Ovary (tissue), 10 donors: ENCODE measurements at places on chromosomes 1 and 21. TPM values are rescaled to one million over a fixed set of nuclear protein-coding genes. Genes with fewer than 3 reads are reported as not detected.

The SLC30A7 gene
- 15.4 TPM for total RNA-seq

The GLIS1 gene
- total RNA-seq, result 0.57 TPM

The CPLANE2 gene
- 10.5 TPM for total RNA-seq

The S100A3 gene
- total RNA-seq, result 1.6 TPM

The IL10 gene
- total RNA-seq, result 0.80 TPM

The TNFRSF25 gene
- total RNA-seq, result 5.7 TPM

The LEFTY2 gene
- total RNA-seq, result 26.5 TPM

The KRTAP19-3 gene
- total RNA-seq, result not detected

DNA sequence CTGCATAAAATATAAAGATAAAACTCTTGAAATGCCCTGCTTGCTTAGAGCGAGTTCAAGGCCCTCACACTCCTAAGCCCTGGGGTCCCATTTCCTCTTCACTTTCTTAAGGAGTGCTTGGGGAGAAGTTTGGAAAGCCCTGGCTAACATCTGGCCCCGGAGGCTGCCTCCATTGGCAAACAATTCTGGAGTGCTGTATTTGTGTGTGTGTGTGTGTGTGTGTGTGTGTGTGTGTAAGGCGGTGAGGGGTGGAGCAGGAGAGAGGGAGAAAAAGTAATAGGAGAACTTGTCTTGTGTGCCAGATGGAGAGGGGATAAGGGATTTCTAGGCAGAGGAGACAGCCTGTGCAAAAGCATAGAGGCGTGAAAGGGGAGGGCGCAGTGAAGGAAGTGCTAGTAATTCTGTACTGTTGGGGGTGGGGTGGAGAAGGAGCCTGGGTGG lies 578 bp upstream of the TRIM62 start:
- peak; percentile 51 for DNase-seq

DNA sequence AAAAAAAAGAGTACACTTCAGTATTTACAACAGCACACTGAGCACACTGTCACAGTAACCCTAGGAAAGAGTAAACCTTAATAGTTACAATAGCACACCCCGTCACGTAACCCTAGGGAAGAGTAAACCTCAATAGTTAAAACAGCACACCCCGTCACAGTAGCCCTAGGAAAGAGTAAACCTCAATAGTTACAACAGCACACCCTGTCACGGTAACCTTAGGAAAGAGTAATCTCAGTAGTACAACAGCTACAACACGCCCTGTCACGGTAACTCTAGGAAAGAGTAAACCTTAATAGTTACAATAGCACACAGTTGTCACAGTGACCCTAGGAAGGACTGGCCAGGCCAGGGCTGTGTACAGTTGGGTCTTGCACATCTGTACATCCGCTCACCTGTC lies 3.0 kb downstream of the CDK11A start:
- no peak for DNase-seq

- peak; percentile 13 for DNase-seq
Observed at GRCh38 chr1:227903061-227903521, 44.6 kb downstream of the WNT9A start.

DNA sequence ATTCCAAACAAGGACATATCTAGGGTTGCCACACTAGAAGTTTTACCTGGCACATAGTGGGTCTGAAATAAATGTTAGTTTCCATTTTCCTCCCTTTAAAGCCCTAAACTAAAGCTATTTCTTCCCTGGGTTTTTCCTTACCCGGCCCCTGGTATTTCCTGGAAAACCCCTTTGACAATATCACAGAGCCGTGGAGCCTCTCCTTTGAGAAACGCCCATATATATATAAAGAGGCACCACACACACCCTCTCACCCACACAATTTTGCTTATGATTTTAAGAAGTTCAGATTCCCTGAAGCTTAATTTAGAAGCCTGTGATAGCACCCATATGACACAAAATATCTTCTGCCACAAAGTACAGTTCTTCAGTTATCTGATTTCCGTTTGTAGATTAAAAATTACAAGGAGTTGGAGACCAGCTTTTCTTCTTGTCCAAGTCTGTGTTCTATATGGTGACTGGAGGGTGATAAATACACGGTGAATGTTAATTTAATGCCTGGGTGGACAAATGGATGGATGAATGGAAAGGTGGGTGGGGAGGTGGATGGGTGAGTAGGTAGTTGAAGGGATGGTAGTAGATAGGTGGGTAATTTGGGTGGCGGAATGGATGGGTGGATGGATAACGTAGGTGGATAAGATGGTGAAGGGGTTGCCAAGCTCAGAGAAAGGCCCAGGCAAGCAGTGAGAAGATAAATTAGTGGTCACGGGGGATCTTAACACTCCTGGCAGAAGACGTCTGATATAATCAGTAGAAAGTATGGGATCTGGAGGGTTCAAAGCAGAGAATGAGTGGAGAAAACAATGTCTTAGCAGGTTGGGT lies 154.4 kb upstream of the FGGY start:
- DNase-seq, result no peak

- DNase-seq, result no peak
Observed at GRCh38 chr1:65971547-65971946, 178.9 kb downstream of the PDE4B start.

DNA sequence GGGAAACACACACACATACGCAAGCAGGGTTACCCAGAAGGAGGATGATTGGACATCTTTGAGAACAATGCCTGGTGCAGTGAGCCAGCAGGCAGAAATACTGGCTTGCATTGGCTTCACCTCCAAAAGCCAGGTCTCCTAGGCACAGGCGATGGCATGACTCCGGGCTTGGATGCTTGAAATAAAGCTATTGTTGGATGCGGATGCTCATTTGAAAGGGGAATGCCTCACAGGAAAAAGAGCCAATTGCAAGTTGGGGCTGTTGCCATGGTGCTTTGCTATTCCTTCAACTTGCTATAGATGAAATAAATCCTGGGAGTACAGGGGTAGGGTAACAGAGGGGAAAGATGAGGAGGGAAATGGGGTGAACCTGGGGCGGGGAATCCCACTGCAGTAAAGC lies 180.7 kb upstream of the SGIP1 start:
- DNase-seq, result no peak

GRCh38 chr21:36463991-36464390 lies 15.9 kb downstream of the CLDN14 start:
- DNase-seq, result no peak

DNA sequence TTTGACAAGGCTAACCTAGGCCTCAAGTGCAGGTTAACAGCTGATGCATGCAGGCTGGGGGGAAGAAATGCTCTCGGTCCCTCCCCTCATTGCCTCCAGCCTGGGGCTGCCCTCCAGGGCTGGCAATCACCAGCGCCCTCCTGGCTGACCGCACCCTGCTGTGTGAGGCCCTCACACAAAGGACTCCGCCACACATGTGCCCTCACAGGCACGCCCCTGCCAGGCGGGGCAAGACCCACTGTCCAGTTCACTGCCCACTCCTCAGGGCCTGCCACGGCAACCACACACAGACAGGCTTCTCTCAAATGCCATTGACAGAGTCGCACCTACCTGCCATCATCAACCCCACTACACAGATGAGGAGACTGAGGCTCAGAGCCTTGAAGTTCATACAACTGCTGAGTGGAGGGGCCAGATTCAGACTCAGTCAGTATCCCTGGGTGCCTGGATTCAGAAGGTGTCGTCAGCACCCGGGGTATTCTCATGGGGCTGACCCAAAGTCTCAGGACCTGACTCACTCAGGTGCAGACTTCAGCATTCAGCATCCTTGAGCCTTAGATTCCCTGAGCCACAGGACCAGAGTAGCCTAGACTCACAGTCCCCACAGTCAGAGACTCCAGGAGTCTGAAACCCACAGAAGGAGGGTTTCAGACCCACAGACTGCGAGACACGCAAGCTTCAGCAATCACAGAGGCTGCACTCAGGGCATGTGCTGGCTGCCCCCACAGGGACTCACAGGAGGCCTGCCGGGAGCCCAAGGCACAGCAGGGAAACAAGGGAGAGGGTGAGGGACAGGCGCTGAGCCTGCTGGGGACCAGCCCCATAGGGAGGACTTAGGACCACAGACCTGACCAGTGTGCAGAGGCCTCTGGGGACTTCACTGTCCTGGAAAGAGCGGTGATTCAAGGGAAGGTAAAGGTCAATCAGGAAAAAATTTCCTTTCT lies 458.0 kb downstream of the MATN1 start:
- DNase-seq, result no peak

- no peak for DNase-seq
Observed at GRCh38 chr1:39711966-39712340, 20.7 kb upstream of the HPCAL4 start.

- no peak for DNase-seq
Observed at GRCh38 chr1:59025201-59025600, 241.4 kb upstream of the JUN start.

DNA sequence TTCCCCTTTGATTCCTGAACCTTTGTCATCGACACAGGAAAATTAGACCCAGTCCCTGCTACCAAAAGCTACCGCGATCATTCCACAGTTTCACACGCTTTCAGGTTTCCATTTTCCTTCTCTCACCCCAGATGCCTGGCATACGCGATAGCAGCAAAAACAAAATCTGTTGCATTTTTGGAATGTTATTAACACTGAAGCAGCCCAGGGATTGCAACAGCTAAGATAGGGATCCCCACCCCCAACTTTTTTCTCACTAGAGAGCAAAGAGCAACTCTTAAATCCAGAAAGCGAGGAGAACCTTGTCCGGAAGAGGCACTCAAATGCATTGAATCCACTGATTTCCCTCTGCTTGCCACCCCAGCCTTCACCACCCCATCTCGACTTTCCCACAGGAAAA lies 8.9 kb downstream of the OVAAL start:
- no peak for DNase-seq

GRCh38 chr1:84853741-84854721 lies 39.0 kb downstream of the LPAR3 start:
- no peak for DNase-seq

GRCh38 chr1:219324629-219325367 lies 151.1 kb downstream of the LYPLAL1 start:
- DNase-seq, result no peak

DNA sequence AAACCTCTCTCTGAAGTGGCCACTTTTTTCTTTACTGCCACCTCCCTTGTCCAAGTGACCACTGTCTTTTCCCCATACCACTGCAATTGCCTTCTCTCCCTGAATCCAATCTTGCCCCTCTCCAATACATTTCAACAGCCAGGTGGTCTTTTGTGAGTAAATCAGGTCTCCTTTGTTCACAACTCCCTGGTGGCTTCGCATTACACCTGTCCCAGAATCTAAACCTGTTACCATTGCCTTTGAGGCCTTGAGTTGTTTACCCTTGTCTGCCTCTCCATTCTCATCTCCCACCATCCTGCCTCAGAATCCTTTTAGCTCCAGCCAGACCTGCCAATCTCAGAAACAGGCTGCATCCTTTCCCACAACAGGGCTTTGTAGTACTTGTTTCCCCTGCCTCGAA lies 21.8 kb upstream of the DYNLT5 start:
- no peak for DNase-seq

DNA sequence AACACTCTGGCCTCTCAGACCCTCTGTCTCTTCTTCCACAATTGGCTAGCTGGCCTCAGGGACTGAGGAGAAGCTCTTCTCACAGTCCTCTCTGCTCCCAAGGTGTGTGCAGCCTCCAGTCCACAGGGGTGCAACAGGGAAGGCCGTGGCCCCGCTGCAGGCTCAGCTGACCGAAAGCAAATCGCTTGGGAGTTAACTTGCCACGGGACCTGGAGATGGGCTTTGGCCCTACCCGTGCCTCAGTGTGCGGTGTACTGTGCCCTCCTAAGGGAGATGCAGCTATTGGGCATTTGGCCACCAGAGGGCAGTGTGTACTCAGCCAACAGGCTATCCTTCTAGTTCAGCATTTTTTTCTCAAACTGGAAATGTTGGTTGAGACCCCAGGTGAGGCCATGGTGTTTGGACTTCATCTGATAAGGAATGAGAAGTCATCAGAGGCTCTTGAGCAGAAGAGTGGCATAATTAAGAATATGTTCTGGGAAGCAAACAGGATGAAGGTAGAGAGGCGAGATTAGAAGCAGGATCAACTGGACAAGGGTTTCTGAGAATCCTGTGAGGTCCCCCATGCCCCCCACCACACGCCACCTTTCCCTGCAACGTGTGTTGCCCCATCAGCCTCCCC lies 42.5 kb upstream of the TMEM125 start:
- DNase-seq, result peak; percentile 90

DNA sequence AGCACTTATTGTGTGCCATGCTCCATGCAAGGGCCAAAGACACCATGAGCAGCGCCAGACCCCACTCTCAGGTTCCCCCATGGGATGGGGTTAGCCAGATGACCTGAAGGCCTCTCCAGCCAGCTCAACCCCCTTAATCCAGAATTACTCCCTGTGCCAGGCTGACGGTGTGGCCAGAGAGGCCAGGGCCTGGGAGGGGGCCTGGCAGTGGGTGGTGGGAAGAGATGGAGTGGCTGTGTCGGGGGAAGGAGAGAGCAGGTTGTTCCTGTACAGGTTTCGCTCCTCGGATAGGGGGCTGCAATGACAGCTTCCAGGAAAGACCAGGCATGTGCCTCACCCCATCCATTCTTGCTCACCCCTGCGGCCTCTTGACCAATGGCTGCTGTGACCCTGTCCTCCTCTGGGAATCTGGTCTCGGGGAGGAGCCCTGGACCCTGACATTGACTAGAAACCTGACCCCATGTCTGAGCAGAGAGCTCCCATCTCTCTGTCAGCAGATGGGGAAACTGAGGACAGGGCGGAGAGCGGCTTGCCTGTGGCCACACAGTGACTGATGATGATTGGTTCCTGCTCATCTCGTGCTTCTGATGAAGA lies 345.3 kb downstream of the MATN1 start:
- DNase-seq, result no peak

DNA sequence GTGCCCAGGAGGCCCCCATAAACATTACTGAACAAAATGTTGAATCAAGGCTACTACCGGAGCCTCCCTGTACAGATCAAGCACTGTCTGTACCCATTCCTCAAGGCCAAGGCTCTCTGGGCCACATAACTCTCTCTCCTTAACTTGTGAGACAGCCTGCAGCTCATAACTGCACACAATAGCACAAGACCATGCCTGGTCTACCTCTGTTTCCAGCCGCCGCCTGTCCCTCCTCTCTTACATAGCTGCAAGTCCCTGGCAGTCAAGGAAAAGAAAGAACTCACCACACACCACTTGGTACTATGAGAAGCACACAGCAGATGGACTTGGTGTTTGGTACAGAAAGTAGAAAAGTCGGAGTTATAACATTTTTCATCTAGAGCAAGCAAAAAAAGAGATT lies 91.1 kb downstream of the SSBP3 start:
- DNase-seq, result no peak

GRCh38 chr21:45013260-45013841 lies 61.0 kb upstream of the ADARB1 start:
- DNase-seq, result peak; percentile 11

DNA sequence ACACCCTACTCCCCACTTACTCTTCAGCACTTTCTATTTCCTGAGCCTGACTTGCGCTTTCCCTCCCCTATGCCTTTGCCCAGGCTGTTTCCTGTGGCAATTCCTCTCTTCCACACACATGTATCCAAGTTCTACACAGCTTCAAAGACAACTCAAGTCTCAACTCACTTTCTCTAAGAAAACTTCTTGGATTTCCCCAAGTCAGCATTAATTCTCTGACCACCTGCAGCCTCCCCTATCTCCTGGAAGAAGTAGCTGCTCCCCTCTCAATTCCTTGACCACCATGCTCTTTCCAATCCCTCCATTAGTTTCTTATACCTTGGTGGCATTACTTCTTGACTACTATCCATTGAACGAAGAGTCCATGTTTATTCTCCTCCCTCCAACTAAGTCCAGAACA lies 42.8 kb downstream of the NMNAT2 start:
- no peak for DNase-seq
